ENCODE measurements at places on chromosomes 3 and 15. TPM values are rescaled to one million over a fixed set of nuclear protein-coding genes. Genes with fewer than 3 reads are reported as not detected.

- H3K4me1 ChIP-seq: no peaks in the 10 kb centered on the region
- H3K27ac ChIP-seq: no peak overlapping the region
- no peak for DNase-seq
- no peak overlapping the region for H3K4me3 ChIP-seq
Measured at GRCh38 chr3:21697707-21698106, 53.3 kb downstream of the ZNF385D start.

The IL17RC gene
- total RNA-seq: 42.1 TPM

DNA sequence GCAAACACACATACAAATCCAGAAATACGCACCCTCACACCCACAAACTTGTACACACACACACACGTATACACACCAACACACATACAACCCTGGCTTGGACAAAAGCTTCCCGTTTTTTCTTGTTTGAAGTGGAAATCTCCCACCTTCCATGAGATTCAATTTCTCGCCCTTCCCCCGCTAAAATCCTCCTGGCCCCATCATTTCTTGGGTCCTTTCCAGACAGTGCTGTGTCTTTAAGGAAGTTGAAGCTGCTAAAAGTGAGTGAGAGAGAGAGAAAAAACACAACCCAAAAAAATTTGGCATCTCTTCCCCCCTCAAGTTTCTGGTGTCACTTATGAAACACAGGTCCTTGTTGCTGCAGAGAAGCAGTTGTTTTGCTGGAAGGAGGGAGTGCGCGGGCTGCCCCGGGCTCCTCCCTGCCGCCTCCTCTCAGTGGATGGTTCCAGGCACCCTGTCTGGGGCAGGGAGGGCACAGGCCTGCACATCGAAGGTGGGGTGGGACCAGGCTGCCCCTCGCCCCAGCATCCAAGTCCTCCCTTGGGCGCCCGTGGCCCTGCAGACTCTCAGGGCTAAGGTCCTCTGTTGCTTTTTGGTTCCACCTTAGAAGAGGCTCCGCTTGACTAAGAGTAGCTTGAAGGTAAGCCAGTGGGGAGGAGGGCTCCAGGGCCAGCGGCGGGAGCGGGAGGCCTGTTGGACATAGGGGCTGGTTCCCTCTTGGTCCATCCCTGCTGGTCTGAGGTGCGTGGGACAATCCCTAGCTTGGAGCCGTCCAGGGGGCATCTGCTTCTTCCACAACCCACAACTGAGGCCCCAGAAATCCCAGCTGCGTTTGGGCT lies at the start of gene ISLR:
TSS of gene ISLR (plus strand) at position 331 of the 839 bp plus-strand sequence. CDS start 1,149 bp downstream, outside the sequence.
- H3K27ac ChIP-seq: no peak within 1 kb of the TSS
- peak within 1 kb of the TSS; percentile 31 for H3K4me3 ChIP-seq
- H3K27me3 ChIP-seq: no peaks in the 10 kb centered on the region
- H3K36me3 ChIP-seq: no peaks in the 10 kb centered on the region

DNA sequence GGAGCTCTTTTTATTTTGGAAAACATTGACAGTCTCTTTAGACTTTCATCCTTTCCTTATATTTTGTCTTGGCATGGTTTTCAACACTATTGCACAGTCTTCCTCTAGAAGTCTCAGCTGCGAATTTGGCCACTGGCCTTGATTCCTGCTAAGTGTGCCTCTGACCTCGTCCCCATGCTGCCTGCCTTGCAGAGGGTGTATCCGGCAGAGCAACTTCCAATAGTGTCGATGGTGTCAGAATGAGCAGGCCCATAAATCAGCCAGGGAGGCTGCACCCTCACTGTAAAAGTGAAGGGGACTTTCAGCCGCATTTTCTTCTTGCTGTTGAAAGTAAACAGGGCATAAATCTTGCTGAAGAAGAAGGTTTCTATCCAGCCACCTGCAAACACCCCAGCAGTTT lies 336.7 kb upstream of the TRIM42 start:
- no peak for DNase-seq
- H3K4me1 ChIP-seq: no peaks in the 10 kb centered on the region
- H3K27ac ChIP-seq: no peak overlapping the region
- peaks cover 3% of the 10 kb centered on the region for H3K27me3 ChIP-seq
- no peaks in the 10 kb centered on the region for H3K36me3 ChIP-seq

- H3K4me1 ChIP-seq: peaks cover 21% of the 10 kb centered on the region
- no peaks in the 10 kb centered on the region for H3K27me3 ChIP-seq
- DNase-seq: no peak
- no peak overlapping the region for H3K27ac ChIP-seq
- peaks cover 13% of the 10 kb centered on the region for H3K36me3 ChIP-seq
- H3K4me3 ChIP-seq: no peak overlapping the region
Measured at GRCh38 chr15:64502151-64502550, 41.8 kb downstream of the ZNF609 start.

The TNFAIP8L3 gene
- 11.2 TPM for total RNA-seq

The PRRT3 gene
- 3.5 TPM for total RNA-seq

- H3K4me3 ChIP-seq: no peak overlapping the region
- no peaks in the 10 kb centered on the region for H3K4me1 ChIP-seq
- no peak overlapping the region for H3K27ac ChIP-seq
- H3K27me3 ChIP-seq: no peaks in the 10 kb centered on the region
Measured at GRCh38 chr15:29473621-29474105, 204.0 kb upstream of the NSMCE3 start.

- no peak overlapping the region for H3K27ac ChIP-seq
- no peaks in the 10 kb centered on the region for H3K27me3 ChIP-seq
- no peak overlapping the region for H3K4me3 ChIP-seq
- no peaks in the 10 kb centered on the region for H3K4me1 ChIP-seq
Measured at GRCh38 chr3:24420224-24420623, 74.4 kb downstream of the THRB start.

DNA sequence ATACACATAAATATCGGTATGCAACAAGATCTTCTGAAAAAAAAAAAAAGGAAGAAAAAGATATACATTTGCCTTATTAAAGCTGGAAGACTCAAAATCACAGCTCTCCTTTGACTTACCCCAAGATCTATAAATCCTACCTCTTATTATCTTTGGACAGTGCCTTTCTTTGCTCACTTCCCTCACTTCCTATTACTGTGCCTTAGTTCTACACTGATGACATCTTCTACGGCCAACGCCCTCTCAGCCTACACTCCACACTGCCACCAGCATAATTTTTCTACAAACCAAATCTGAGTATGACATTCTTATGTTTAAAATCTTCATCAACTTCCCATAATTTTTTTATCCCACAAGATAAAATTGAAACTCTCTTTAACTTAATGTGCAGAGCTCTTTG lies 137.1 kb downstream of the VPS13C start:
- H3K4me3 ChIP-seq: no peak overlapping the region
- peaks cover 20% of the 10 kb centered on the region for H3K36me3 ChIP-seq
- no peaks in the 10 kb centered on the region for H3K27me3 ChIP-seq
- no peak for DNase-seq
- H3K4me1 ChIP-seq: no peaks in the 10 kb centered on the region
- no peak overlapping the region for H3K27ac ChIP-seq

DNA sequence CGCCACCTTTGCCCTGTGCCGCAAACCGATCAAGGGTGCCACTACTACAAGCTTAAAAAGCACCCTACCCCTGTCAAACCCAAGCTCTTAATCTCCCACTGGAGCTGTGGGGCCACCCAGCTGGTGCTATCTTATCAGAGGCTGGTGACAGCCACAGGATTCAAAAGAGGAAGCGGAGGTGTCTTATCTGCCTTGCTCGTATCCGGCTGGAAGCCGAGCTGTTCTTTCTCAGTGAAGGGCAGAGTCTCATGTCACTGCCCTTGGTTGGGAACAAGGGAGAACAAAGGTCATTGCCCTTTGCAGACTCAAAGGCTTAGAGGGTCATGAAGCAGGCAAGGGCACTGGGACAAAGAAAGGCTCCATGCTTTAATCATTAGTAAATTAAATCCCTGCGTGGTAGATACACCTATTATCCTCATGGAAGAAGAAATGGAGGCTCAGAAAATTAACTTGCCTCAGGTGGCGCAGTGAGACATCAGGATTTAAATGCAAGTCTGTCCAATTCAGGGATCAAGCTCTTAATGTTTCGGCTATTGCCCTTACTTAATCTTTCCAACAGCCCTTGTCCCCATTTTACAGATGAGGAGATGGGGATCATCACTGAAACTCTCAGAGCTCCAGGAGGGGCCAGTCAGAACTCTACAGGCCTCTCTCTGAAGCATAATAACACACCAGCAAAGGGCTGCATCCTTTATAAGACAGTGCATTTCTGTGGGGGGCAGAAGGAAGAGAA lies 360.0 kb upstream of the PROK2 start:
- H3K36me3 ChIP-seq: no peaks in the 10 kb centered on the region
- H3K4me3 ChIP-seq: no peak overlapping the region
- no peaks in the 10 kb centered on the region for H3K27me3 ChIP-seq
- peaks cover 13% of the 10 kb centered on the region for H3K4me1 ChIP-seq

The SEMA3G gene
- total RNA-seq: under 0.01 TPM

DNA sequence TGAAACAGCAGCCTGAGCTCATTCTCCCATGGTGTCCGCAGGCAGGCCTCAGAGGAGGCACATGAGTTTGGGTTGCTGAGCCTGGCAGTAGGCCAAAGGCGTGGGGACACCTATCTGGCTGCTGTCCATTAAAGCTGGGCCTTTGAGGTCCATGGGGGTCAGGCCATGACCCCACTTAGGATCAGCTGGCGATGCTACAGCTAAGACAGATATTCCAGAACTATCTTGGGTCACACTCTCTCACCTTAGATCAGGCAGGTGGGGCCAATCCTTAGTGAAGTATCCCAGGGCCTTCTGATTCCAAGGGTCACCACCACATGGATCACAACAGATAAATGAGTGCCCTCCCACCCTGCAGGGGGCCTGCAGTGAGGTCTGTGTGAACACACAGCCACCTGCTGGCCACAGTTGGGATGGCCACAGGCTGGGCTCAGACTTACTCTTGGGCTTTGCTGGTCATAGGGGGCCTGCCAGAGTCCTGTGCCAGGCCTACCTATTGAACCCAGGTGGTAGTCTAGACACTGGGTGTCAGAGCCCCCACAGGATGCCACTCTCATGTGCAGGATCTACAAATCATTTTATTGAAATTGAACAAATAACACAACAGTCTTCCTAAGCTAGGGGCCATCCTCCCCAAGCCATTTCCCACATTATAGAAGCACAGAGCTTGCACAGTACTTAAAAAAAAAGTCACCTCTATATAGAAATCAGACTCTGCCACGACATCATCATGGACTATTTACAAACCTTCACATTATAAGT lies 2.0 kb upstream of the HYAL2 start:
- peaks cover 20% of the 10 kb centered on the region for H3K36me3 ChIP-seq
- no peaks in the 10 kb centered on the region for H3K27me3 ChIP-seq
- peaks cover 26% of the 10 kb centered on the region for H3K4me1 ChIP-seq
- H3K27ac ChIP-seq: no peak overlapping the region

DNA sequence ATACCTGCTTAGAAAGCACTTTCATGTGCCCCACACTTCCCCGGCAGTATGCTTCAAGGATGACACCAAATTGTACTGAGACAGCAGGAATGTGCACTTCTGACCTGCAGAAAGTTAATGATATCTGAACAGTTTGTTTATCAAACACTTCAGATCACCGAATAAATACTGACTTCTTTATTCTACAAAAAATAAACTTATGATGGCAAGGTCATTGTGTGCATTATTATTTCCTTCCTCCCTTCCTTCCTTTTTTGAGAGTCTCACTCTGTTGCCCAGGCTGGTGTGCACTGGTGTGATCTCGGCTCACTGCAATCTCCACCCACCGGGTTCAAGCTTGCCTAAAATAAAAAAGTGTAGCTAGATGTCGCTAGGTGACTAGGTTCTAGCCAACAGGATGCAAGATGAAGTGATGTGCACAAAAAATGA lies 80.3 kb downstream of the FAIM start:
- H3K36me3 ChIP-seq: no peaks in the 10 kb centered on the region
- no peak overlapping the region for H3K27ac ChIP-seq
- H3K4me3 ChIP-seq: no peak overlapping the region
- H3K4me1 ChIP-seq: peaks cover 25% of the 10 kb centered on the region
- no peak for DNase-seq

GRCh38 chr3:138913766-138914165 lies 33.2 kb downstream of the FOXL2 start:
- DNase-seq: no peak
- no peak overlapping the region for H3K27ac ChIP-seq
- no peaks in the 10 kb centered on the region for H3K27me3 ChIP-seq
- no peaks in the 10 kb centered on the region for H3K36me3 ChIP-seq
- H3K4me3 ChIP-seq: no peak overlapping the region

The TMCC1 gene
- total RNA-seq: 25.0 TPM

GRCh38 chr3:71598292-71598691 lies 14.8 kb upstream of the FOXP1 start:
- no peak overlapping the region for H3K4me3 ChIP-seq
- DNase-seq: no peak
- no peaks in the 10 kb centered on the region for H3K27me3 ChIP-seq
- peaks cover 15% of the 10 kb centered on the region for H3K4me1 ChIP-seq
- no peaks in the 10 kb centered on the region for H3K36me3 ChIP-seq

DNA sequence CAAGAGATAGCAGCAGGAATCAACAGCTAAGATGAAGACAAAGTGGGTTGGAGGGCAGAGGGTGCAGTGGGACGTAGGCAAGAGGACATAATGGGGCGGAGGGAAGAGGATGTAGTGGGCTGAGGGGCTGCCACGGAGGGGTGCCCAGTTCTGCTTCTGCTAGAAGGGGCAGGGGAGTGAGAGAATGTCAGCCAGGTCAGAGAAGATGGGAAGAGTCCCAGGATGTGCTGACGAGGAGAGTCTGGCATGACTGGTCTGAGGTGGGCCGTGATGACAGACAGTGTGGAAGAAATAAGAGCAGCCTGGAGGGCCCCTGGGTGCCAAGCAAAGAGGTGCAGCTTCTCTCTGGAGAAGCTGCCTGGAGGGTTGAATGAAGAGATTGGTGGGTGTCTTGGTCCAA lies 4.0 kb downstream of the SPSB4 start:
- no peaks in the 10 kb centered on the region for H3K36me3 ChIP-seq
- H3K4me3 ChIP-seq: no peak overlapping the region
- H3K27me3 ChIP-seq: peaks cover 37% of the 10 kb centered on the region
- H3K27ac ChIP-seq: no peak overlapping the region

The DNAH1 gene
- total RNA-seq: 8.7 TPM

DNA sequence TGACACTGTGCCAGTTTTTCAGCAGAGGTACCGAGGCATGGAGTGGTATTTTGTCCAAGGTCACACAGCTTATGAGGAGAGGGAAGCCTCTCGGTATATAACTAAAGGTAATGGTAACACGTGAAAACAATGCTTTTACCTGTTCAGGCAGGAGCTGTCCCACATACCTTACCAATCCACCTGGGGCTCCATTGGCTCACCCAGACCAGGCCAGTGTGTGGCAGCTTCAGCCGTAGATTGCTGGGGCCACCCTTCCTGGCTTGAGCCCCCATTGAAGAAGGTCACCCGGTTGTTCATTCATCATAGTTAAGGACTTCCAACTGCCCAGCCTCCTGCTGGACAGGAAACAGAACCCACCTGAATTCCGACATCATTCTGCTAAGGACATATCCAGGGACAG lies 9.2 kb upstream of the RPP14 start:
- H3K36me3 ChIP-seq: no peaks in the 10 kb centered on the region
- H3K4me3 ChIP-seq: no peak overlapping the region
- no peaks in the 10 kb centered on the region for H3K4me1 ChIP-seq
- DNase-seq: no peak

The CDHR4 gene
- total RNA-seq: not detected

GRCh38 chr3:175956964-175957363 lies 1097.8 kb downstream of the NAALADL2 start:
- no peak overlapping the region for H3K4me3 ChIP-seq
- no peak for DNase-seq
- H3K36me3 ChIP-seq: no peaks in the 10 kb centered on the region
- H3K27ac ChIP-seq: no peak overlapping the region
- H3K4me1 ChIP-seq: no peaks in the 10 kb centered on the region
- H3K27me3 ChIP-seq: no peaks in the 10 kb centered on the region

Data from osteoblast (primary cell).